ENCODE measurements at places on chromosomes 7 and 10. TPM values are rescaled to one million over a fixed set of nuclear protein-coding genes. Genes with fewer than 3 reads are reported as not detected.

PNLIP gene
- total RNA-seq: not detected

C7orf57 gene
- total RNA-seq: 0.26 TPM

CCDC172 gene
- not detected for total RNA-seq

GIMAP8 gene
- not detected for total RNA-seq

COL1A2 gene
- total RNA-seq: not detected

PRPS1L1 gene
- not detected for total RNA-seq

CFAP43 gene
- total RNA-seq: 2.7 TPM

HABP2 gene
- 0.72 TPM for total RNA-seq

LGI1 gene
- total RNA-seq: not detected

PRKCQ gene
- 9.8 TPM for total RNA-seq

GARS1 gene
- 194 TPM for total RNA-seq

TMUB1 gene
- total RNA-seq: 67.2 TPM

LARP4B gene
- 15.3 TPM for total RNA-seq

AKR1D1 gene
- total RNA-seq: not detected

ELMO1 gene
- total RNA-seq: not detected

ZNF786 gene
- 11.6 TPM for total RNA-seq

PAPOLB gene
- not detected for total RNA-seq

WDR86 gene
- not detected for total RNA-seq

GRM8 gene
- not detected for total RNA-seq

MINDY4 gene
- 4.0 TPM for total RNA-seq

PNLIPRP3 gene
- total RNA-seq: not detected

LIPN gene
- not detected for total RNA-seq

MYOF gene
- total RNA-seq: 67.0 TPM

SRGN gene
- total RNA-seq: 288 TPM

TRAPPC14 gene
- 2.2 TPM for total RNA-seq

VSTM4 gene
- total RNA-seq: 1.7 TPM

KCP gene
- total RNA-seq: 5.1 TPM

MCM10 gene
- total RNA-seq: 47.0 TPM

ASB13 gene
- 28.8 TPM for total RNA-seq

ASB10 gene
- total RNA-seq: not detected

SUN3 gene
- total RNA-seq: not detected

MLXIPL gene
- total RNA-seq: not detected

ACTA2 gene
- 41.7 TPM for total RNA-seq

TRIM74 gene
- not detected for total RNA-seq

ZP3 gene
- 21.8 TPM for total RNA-seq

BLNK gene
- total RNA-seq: not detected

Measured in Caki2 (cell line).